ENCODE measurements at places on chromosomes 3 and 15. TPM values are rescaled to one million over a fixed set of nuclear protein-coding genes. Genes with fewer than 3 reads are reported as not detected.

Gene HIGD2B
- not detected for total RNA-seq

Gene SLC38A3
- total RNA-seq: not detected

Gene SPG21
- total RNA-seq: 63.5 TPM

GRCh38 chr15:79222808-79223207, 59.7 kb upstream of the ANKRD34C start:
- DNase-seq: no peak

Measured in left colon (tissue), 2 donors.